ENCODE measurements at places on chromosomes 16 and 17.

GRCh38 chr17:6485646-6486412 is 41.6 kb downstream of the PIMREG start:
- no peak for DNase-seq

DNA sequence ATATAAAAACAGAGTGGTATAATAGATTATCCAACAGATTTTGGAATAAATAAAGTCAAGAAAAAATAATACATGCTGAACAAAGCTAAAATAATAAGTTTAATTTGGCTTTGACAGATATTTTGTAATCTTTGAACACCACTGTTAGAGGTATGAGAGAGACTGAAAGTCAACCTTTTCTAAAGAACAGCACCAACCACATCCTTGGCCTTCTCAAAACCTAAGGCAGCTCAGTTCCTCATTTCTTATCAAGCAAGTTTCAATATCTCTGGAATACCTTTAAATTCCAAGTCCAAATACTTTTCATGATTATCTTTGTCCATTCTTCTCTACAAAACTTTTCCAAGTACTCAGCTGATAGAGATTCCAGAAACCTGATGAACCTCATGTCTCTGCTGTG is 1603.8 kb downstream of the CDH8 start:
- DNase-seq = no peak

GRCh38 chr16:28623172-28623711 is 13.4 kb upstream of the SULT1A1 start:
- DNase-seq = peak; percentile 40

DNA sequence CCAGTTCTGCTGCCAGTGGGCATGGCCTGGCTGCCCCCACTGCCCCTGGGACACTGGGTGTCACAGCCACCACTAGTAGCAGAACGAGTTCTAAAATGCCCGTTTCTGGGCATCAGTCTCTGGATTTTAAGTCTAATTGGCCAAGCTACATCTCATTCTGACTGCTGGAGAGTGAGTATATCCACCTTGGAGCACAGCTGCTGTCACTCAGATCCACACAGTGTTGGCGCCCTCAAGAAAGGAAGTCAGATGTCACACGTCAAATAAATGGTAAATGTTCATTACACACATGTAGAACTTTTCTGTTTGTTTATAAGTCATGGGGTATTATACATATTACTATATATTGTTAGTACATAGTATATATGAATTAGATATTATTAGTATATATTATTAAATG is 19.4 kb downstream of the GNGT2 start:
- no peak for DNase-seq

GRCh38 chr17:10052106-10052813 is 146.1 kb downstream of the GAS7 start:
- DNase-seq = no peak

- no peak for DNase-seq
These were observed 6.5 kb upstream of the CHD3 start for GRCh38 chr17:7882068-7882467.

DNA sequence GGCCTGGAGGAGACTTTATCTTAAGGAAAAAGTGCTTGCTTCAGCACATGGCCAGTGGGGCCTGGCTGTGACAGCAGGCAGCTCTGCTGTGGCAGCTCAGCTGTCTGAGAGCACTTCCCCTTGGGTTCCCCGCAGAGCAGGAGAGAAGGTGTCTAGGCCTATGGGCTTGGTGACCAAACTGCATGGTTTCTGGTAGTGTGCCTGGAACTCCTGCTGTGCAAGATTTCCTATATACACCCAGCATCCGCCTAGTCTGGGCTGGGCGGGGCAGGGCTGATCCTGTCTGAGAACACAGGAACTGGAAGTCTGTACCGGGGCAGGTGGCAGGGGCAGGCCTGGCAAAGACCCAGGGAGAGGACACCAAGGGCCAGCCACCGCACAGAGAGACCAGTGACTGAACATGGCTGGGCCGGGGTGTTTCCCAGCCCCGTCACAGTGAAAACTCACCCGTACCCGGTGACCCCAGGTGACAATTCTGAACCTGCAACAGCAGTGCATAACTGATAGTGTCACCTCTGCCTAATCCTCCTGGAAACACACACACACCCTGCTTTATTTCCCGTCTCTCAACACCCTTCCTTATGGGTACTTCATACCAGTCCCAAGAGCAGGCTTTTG is 39.3 kb downstream of the CHD9 start:
- no peak for DNase-seq

DNA sequence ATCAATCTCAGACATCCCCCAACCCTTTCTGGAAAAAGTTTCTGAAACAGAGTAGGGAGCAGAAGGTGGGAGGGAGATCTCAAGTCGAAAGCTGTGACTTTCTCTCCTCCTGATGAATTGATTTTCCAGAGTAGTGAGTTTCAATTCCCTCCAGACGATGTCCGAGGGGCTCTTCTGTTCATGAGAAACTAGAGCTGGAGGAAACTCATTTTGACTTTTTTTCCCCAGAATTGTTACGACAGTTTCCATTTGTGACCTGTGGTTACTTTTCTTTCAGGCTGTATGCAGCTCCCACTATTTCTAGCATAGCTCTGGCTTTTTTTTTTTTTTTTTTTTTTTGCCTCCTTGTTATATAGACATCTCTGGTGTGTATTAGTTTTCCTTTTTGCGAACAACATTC is 422.1 kb upstream of the SALL1 start:
- no peak for DNase-seq

DNA sequence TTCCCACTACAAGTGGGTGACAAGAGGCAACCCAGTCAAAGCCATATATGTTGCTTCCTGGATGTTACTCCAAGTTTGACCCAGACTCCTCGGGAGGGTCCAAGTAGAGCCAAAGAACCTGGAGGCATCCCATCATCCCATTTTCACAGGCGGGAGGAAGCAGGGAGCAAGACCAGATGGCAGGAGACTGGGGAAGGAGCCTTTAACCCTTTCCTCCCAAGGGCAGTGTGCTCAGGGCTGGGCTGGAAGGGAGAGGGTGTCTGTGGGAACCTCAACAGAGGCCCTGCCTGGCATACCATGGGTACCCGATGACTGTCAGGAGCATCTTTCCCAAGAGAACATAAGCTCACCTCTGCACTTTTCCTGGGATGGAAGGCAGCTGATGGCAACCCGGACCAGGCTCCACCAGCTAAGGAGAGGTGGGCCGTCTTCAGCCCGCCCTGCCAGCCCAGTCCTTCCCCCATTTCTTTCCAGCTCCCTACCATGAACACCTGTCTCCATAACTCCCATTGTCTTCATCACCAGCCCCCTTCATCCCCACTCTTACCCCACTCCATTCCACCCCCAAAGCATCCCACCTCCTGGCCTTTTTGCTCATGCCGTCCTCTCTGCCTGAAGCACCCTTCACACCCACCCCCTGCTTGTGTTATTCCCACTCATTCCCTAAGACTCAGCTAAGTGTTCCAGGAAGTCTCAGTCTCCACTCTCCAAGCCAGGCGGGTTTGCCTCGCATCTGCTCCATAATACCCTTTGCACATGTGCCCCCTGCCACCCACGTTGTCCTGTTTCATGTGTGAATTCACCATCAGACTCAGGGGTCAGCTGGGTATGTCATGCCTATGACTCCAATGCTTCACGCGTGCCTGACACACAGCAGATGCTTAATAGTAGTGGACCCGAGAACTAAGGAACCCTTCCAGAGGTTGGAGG is 5.9 kb upstream of the SLC16A5 start:
- DNase-seq = no peak

DNA sequence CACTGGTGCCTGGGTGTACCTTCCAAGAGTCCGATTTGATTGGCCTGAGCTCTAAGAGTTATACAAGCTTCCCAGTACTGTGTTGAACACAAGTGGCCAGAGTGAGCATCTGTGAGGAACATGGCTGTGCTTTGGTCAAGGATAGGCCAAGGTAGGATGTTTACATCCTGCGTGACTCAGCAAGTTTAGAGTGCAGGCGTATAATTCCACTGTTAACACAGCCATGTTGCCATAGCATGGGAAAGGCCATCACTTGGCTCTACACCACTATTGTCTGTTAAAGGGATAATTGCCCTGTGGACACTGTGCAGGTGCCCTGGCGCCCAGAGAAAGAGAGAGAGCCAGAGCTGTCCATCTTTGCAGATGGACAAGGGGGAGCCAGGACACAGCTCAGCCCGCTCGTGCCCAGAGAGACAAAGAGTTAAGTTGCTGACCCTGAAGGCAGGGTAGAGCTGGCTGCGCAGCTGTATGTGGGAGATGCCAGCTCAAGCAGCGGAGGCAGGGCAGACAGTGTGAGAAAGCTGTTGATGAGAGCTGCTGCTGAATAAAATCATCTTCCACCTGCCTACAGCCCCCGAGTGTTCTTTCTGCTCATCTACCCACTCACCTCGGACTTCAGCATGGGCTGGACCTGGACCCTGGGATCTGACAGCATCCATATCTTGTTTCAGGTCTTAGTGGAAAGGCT is 11.7 kb downstream of the CFAP52 start:
- no peak for DNase-seq

GRCh38 chr17:31593806-31594205 is 202.3 kb downstream of the RAB11FIP4 start:
- no peak for DNase-seq

- no peak for DNase-seq
These were observed 241.1 kb downstream of the SOX9 start for GRCh38 chr17:72361892-72362291.

- DNase-seq = no peak
These were observed 282.9 kb upstream of the N4BP1 start for GRCh38 chr16:48892893-48893292.

DNA sequence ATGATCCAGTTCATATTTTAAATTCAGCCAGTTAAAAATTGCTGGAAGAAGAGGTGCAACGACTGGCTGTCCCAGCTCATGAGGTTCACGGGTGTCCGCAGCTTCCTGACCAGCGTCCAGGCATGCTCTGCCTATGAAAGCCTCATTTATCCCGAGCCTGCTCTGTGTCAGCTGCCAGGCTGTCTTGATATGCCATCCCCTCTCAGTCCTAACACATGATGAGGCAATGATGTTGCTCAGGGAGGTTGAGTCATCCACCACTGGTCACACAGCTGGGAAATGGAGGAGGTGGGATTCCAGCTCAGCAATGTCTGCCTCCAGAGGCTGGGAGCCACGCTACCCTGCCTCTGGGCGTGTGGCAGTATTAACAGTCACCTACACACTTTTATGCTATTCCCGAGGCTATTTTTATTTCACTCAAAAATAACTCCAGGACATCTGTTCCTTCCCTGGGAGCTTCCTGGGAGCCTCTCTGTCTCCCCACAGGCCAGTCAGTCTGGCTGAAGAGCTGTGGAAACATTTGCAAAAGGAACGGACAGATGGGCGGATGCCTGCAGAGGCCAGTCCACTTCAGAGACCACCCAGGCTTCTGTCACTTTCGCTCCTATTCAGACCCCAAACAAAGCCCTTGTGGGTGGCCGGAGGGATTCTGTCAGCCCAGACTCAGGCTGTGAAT is 22.5 kb downstream of the RAB11FIP4 start:
- DNase-seq = no peak

DNA sequence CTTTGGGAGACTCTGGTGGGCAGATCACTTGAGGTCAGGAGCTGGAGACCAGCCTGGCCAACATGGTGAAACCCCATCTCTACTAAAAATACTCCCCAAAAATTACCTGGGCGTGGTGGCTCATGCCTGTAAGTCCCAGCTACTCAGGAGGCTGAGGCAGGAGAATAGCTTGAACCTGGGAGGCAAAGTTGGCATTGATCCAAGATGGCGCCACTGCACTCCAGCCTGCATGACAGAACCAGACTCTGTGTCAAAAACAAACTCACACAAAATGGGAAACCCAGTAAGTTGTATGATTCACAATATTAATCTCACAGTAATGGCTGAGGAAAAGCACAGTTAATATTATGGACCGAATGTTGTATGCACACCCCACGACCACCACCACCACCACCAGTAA is 24.3 kb downstream of the WSB1 start:
- DNase-seq = no peak

DNA sequence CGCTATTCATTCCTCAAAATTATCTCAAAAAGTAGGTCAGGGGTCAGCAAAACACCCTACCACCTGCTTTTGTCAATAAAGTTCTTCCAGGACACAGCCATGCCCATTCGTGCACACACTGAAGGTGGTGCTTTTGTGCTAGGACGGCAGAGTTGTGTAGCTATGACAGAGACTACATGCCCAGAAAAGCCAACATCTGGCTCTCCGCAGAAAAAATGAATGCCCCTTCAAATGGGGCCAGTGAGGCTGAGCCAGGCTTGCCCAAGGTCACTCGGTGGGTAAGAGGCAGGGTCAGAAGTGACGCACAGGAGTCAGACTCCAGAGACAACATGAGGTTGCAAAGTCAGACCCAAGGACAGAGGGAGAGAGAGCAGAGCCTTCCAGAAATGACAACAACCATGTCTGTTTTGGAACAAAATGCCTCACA is 200.1 kb downstream of the XYLT1 start:
- no peak for DNase-seq

DNA sequence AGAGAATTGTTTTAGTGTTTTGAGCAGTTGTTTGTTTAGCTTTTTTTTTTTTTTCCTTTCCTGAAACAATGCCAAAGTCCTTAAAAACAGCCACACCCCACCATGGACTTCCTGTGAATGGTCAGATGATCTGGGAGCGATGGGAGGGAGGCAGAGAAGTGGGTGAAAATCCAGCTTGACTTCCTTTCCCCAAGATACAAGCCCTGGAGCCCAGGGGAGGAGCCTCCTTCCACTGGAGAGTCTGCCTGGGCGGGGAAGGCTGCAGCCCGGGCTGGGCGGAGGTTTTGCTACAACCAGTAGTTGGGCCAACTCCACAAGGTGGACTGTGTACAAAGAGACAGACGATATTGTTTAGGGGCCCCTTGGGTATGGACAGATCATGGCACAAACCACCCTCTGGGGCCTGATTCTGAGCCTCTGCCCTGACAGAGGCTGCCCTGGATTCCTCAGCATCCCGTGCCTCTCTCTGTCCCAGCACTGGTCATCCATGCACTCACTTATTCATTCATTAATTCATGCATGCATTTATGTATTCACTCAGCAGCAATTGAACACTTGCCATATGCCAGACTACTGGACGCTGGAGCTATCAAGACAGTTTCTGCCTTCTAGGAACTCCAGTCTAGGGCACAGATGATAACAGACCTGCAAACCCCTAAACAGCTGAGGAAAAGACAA is 29.8 kb downstream of the WSB1 start:
- DNase-seq = no peak

GRCh38 chr17:62910277-62910676 is 55.8 kb upstream of the TANC2 start:
- no peak for DNase-seq

- DNase-seq = peak; percentile 75
These were observed 527 bp downstream of the TRAF4 start for GRCh38 chr17:28744104-28744971.

DNA sequence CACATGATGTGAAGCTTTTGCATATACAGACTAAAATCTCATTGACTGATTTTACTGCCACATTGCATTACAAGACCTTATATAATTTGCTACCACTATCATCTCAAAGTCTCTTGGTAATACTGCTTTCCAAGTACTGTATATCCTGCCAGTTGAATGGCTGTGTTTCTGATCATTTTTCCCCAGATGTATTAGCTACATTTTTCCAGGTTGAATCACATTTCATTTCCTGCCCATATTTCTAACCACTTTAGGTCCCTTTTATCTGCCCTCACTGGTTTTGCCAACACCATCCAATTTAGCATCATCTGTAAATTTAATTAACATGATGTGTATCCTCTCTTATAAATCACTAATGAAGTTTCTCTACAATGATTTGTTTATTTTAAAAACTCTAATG is 365.7 kb upstream of the PMFBP1 start:
- no peak for DNase-seq

All from activated T-cell treated with anti-CD3 and anti-CD28 coated beads for 4 hours (primary cell).